ENCODE measurements at places on chromosomes 2 and 18.

DNA sequence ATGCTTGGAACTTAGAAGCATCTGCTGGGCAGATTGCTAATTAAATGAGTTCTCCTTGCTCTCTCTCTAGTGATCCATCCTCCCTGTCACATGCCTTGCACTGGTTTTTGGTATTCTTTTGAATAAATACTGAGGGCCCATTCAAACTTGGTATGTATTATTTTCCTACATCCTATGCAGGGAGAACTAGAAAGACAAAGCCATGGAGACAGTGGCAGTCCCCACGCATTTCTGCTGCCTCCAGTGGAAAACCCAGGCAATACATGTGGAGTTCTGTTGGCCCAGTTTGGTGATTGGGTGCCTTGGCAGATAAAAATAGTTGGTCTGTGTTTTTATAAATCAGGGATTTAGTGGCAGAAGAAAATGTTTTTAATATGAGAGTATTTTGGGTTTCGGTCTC lies 68.7 kb downstream of the DIS3L2 start:
- DNase-seq = no peak

DNA sequence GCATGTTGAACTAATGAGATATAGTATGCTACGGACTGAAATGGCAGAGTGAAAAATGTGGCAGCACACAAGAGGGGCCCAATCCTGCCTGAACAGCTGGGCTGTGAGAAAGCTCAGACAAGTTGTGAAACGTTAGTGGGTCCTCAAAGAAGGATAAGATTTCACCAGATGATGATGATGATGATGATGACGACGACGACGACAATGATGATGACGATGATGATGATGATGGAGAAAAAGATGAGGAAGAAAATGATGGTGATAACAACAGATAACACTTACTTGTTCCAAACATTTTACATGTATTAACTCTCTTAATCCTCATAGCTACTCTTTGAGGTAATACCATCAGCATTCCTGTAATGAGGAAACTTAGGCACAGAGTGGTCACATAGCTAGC lies 94.2 kb downstream of the WDPCP start:
- no peak for DNase-seq

DNA sequence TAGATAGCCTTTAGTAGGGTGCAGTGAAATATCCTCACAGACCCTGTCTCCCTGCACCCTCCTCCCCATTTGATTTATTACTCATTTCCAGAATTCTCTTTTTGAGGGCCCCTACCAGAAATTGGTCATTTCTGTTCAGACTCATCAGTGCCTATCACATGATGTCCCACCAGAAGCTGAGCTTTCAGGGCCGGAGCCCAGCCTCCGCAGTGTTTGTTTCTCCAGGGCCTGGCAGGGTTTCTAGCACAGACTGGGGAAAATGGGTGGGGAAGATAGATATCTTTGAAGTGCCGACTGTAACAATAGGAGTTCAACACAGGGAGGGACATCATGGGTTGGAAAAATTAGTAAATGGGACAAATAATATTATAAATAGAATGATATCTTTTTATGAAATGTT lies 208.0 kb downstream of the PTGR3 start:
- DNase-seq = no peak

- no peak for DNase-seq
Observed at GRCh38 chr2:197207598-197207997, 103.0 kb downstream of the ANKRD44 start.

DNA sequence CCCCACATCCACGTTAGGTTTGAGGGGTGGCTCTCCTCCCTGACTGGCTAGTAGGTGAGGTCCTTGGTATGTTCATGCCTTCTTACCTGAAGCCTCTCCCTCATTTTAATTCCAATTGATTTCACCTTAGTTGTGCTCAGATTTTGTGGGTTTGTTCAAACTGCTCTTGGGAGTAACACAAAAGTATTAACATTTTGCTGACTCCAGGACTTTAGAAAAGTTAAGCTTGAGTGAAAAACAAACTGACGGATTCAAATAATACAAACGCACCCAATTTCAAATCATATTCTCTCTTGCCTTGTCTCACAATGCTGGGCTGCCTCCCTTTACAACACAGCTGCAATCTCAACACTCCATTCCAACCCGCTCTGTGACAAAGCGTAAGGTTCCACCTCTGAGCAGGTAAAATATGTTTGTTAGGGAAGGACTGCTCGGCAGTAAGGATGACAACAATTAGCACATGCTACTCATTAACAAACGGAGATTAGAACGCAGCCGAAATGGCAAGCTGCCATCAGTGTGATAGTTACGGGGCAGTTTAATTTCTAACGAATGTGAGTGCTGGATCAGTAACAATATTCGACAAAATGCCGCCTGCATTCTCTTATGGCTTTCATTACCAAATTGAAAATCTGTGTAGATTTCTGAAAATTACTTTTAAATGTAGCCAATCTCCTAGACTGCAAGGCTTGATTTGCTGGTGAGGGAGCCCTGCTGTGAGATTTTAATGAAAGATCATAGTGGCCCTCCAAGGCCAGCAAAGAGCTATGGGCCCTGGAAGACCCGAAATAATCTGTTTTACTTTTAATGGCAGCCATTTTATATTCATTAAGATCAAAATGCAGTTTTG lies 730.6 kb upstream of the FANCL start:
- no peak for DNase-seq

DNA sequence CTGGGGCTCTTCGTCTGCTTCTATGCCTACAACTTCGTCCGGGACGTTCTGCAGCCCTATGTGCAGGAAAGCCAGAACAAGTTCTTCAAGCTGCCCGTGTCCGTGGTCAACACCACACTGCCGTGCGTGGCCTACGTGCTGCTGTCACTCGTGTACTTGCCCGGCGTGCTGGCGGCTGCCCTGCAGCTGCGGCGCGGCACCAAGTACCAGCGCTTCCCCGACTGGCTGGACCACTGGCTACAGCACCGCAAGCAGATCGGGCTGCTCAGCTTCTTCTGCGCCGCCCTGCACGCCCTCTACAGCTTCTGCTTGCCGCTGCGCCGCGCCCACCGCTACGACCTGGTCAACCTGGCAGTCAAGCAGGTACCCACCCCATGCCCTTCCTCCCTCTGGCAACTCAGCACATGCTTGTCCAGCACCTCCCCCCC lies 24.2 kb downstream of the STEAP3 start:
- no peak for DNase-seq

DNA sequence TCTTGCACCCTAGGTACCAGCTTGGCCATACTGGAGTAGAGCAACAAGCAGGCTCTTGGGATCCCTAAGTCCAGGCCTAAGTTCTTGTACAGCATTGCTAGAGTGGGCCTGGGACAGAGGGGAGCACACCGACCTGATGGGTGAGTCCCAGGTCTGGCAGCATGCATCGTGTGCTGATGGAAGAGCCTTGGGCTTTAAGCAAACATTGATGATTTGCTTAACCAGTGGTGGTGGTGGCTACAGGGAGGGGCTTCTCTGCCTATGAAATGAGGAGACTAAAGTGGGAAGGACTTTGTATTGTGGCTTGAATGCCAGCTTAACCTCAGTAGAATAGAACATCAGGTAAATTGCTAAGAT lies 39.2 kb upstream of the UXS1 start:
- no peak for DNase-seq

- no peak for DNase-seq
Observed at GRCh38 chr2:57180042-57180567, 866.5 kb upstream of the VRK2 start.

GRCh38 chr2:241689306-241689705 lies 2.7 kb upstream of the DTYMK start:
- no peak for DNase-seq

- no peak for DNase-seq
Observed at GRCh38 chr2:20673686-20674308, 6.9 kb downstream of the GDF7 start.

GRCh38 chr18:75123113-75123512 lies 85.8 kb downstream of the PTGR3 start:
- DNase-seq = no peak

DNA sequence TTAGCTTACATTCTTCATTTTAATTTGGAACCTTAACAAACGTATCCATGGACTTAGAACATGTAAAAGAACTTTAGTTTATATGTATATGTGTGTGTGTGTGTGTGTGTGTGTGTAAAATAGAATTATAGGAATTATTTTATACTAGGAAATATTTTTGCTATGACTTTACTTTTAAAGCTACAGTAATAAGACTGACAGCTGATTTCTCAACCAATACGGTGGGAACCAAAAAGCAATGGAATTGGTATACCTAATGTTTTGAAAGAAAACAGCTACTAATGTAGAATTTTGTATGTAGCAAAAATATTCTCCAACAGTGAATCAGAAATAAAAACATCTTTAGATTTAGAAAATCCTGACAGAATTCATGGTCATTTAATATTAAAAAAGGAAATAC lies 146.5 kb upstream of the ARL4C start:
- DNase-seq = no peak

DNA sequence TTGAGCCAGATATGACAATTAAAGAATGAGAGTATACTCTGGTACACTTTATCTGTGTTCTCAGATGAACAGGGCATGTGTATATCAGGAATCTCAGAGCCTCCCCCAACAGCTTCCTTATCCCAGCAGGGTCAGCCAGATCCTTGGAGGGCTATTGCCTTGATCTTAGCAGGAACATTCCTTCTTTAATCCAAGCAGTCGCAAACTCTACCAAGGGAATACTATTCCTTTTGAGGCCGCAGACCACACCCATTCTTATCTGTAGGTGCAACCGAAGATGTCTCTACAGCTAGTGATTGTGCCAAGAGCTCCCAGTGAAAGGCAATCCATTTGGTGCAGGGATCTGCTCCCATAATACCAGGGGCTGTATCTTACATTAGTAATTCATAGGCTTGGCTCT lies 118.3 kb upstream of the DOK6 start:
- DNase-seq = no peak

GRCh38 chr2:138654146-138654545 lies 126.0 kb downstream of the NXPH2 start:
- no peak for DNase-seq

GRCh38 chr2:159214325-159214865 lies 72.1 kb downstream of the WDSUB1 start:
- DNase-seq = no peak

- no peak for DNase-seq
Observed at GRCh38 chr2:64819774-64820688, 166.3 kb upstream of the SERTAD2 start.

- no peak for DNase-seq
Observed at GRCh38 chr2:20035955-20036666, 15.3 kb downstream of the LAPTM4A start.

DNA sequence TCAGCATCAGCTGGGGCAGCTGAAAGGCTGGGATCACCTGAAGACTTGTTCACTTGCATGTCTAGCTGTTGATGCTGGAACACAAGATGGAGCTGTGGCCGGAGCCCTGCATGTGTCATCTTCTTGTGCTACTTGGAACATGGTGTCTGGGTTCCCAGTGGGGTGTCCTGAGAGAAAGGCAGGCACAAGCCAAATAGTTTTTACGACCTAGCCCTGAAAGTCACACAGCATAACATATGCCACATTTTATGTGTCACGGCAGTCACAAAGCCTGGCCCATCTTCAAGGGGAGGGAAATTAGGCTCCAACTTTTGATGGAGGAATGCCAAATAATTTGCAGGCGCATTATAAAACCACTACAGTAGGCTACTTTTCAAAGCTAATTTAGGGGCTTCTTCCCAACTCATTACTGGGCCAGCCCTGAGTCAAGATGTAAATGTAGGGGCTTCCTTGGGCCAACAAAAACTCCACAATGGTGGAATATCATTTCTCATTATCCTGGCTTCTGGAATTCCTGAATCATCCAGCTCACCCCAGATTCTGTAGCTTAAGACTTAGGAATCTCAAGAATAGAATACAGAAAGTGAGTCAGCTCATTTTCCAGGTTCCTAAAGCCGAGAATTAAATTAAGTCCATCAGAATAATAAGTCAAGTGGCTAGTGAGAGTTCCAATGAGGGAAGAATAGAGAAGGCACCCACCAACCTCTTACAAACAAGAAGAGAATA lies 543.0 kb downstream of the TNS1 start:
- no peak for DNase-seq

DNA sequence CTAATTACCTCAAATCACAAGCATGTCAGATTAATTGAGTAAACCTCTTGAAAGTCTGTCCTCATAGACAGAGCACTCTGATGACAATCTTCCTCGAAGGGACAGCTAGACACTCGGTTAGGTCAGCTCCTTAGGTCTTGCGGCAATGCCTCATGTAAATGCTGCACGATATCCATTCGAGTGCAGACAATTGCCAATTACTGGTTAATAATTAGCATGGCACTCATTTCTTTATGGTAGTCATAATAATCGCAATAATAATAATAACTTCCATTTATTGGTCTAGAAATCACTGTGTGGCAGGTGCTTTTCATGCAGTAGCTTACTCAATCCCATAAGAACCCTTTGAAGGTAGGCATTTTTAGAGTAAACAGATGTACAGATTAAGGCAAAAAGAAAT lies 44.7 kb upstream of the DSC1 start:
- no peak for DNase-seq

DNA sequence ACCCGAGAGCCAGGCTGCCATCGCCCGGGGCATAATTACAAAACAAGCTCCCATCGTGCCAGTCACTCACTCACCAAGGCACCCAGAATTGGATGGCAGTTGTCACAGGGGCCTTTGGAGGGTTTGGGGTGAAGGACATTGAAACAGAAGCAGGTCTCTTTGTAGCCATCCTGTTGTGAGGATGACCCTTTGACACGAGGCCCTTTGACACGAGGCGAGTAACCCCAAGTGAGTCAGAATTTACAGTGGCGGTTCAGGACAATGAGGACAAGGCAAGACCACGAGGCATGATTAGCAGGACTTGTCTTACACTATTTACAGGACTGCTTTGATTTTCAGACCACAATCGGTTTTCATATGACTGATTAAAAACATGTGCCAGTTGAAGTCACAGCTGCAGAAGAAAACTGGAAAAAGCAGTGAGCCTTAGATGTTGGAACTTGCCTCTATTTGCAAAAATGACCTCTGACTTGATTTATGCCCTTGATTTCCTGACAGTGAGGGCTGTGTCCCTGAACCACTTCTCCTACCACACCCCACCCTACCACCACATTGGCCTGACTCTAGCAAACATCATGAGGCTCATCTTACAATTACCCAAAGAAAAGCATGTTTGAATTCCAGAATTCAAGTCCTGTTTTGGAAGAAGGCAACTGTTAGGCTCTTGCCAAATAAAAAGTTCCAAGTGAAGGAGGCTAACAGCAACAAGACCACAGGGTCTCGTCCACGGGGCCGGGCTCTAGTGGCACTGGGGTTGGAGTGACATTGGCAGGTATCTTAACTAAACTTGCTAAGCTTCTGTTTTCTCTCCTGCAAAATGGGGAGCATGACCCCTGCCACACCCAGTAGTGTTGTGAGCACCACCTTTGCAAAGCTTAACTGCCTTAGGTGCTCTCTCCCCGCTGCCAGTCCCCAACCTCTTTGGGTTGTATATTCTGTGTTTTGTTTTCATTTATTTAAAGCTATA lies 64.4 kb upstream of the FOSL2 start:
- DNase-seq = no peak

- DNase-seq = no peak
Observed at GRCh38 chr2:8103085-8103708, 578.7 kb upstream of the ID2 start.

- no peak for DNase-seq
Observed at GRCh38 chr2:219851801-219852481, 224.5 kb downstream of the SLC4A3 start.

- no peak for DNase-seq
Observed at GRCh38 chr18:64806691-64807090, 657.8 kb upstream of the LINC00305 start.
